Sigmoid colon (tissue), 7 donors: ENCODE measurements at places on chromosomes 3 and 15.

DNA sequence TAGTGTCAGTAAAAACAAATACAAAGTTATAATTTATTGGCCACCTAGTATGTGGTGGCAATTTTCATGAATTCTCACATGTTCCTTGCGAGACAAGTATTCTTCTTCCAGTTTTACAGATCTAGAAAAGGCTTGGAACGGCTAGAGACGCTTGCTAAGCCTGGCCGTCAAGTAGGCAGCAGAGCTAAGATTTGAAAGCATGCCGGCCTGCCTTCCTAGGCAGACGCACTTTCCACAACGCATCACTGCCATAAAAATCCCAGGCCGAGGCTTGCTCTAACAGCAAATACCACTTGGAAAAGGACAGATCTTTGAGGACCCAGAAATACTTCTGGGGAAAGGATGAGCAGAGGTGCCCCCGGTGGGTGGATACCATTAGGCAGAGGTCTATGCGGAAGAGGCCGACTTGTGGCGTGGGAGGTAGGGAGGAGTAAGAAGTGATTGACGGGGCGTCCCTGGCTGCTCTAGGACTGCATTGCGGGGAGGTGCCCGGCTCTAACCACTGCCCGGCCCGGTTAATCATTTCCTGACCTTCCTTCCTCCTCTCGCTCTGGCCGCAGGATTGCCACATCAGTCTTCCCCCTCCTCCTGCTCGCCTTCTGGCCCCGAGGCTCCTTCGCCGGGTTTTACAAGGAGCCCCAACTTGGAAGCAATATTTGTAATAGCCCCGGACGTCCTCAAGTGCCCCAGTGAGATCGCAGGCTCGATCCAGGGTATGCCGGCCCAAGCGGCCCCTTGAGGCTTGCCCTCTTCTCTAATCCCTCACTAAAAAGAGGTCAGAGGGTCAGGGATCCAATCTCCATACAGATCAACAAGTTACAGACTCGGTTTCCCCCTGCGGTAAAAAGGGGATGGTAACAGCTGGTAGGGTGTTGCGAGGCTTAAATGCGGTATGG, 1.3 kb upstream of the USP3 start:
- peak; percentile 95 for DNase-seq

GRCh38 chr3:151460774-151461450, at the start of gene IGSF10:
IGSF10 (minus strand) TSS chr3:151461061; CDS start chr3:151458709, 2,352 bp downstream.
- no peak for DNase-seq

GRCh38 chr3:64344721-64345207, 119.5 kb upstream of the PRICKLE2 start:
- DNase-seq: peak; percentile 84

- DNase-seq: no peak
Observed at GRCh38 chr3:133442518-133442917, 42.7 kb downstream of the BFSP2 start.

- DNase-seq: no peak
Observed at GRCh38 chr3:167899093-167899492, 163.6 kb downstream of the SERPINI1 start.

GRCh38 chr3:171132873-171133272, 106.4 kb upstream of the SLC2A2 start:
- DNase-seq: no peak

DNA sequence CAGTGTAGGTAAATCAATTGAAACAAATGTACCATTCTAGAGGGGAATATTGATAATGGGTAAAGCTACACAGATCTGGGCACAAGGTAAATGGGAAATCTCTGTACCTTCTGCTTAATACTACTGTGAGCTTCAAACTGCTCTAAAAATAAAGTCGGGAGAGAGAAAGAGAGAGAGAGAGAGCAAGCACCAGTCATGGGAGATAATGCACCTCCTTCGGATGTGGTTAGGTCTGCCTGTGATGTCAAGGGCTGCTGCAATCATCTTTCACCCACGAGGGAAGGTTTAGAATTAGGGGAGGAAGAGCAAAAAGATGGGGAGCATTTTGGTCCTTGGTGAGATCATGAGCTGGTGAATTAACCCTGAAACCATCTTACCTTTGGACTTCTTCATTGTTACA, 219.1 kb downstream of the ZNF385D start:
- no peak for DNase-seq

DNA sequence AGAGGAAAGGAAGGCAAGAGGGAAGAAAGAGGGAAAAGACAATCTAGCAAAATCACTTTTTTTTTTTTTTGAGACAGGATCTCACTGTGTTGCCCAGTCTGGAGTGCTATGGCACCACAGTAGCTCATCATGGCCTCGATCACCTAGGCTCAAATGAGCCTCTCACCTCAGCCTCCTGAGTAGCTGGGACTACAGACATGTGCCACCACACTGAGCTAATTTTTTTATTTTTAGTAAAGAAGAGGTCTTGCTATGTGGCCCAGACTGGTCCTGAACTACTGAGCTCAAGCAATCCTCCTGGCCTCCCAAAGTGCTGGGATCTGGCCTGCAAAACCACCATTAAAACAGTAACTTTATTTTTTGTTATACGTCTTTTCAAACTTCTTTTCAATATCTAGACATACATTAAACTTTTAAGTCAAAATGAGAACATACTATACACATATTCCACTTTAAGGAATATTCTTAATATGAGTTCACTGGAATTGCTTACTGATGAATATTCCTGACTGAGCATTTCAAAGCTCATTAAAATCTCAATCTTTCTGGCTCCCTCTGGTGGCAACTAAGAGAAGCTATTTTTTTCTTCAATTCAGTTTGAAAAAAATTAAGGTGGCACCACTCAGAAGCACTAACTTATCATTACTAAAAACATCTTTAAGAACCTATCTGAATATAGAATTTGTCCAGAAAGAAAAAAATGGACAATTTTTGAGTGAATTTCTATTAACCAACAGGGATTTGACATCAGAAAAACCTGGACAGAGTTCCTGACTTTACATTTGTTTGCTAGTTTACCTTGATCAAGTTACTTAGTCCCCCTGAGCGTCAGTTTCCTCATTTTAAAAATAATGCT, 40.9 kb downstream of the UACA start:
- no peak for DNase-seq

GRCh38 chr3:78734048-78734637, 1033.7 kb downstream of the ROBO1 start:
- DNase-seq: no peak

- DNase-seq: no peak
Observed at GRCh38 chr3:174198199-174198598, 660.9 kb upstream of the NAALADL2 start.
